ENCODE measurements at places on chromosomes 4 and X.

GRCh38 chr4:184649971-184650855 lies 675 bp downstream of the PRIMPOL start:
- peak; percentile 63 for DNase-seq

DNA sequence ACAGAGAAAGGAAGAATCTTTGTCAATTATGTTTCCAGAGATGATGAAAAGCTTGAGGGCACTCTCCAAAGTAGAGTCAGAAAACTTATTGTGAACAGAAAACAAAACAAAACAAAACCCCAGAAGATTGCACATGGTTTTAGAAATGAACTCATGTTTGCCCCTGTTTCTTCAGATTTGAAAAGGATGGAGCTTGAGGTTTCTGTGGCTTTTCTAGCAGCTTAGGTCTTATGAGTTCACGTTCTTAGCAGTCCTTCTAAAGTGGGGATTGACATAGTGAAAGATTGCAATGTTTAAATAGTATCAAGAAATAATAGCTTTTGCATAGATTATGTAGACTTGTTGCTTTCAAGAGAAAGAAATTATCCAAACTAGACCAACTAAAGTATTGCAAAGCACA lies 421.8 kb downstream of the GBA3 start:
- no peak for DNase-seq

DNA sequence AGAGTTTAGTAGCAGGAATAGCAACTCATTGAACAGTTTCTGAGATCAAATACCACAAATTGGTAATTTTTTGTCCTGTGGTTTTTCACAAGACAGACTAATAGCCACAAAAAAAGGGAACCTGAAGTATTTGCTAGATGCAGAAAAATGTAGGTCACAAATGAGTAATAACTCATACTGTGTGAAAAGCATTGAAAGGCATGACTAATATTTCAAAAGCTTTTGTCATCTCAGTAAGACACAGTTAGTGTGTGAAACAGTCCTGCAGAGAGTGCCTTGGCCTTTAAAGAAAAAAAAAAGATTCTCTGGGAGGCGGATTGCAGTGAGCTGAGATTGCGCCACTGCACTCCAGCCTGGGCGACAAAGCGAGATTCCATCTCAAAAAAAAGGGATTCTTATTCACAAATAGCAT lies 31.4 kb upstream of the SLC25A31 start:
- DNase-seq, result peak; percentile 92

DNA sequence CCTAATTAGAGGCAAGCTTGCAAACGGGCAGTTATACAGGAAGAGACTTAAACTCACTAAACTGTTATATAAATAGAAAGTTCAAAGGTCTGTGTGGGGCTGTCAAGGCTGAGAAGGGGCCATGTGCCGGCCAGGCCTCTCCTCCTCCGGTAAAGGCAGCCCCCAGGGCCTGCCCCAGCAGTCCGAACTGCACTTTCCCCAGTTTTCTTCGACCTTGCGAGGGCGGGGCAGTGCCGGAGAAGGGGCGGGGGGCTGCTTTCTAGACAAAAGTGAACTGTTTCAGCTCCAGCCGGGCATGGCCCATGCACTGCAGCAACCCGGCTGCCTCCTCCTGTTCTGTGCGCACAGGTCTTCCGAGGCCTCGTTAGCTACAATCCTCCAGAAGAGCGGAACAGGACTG lies 4.1 kb downstream of the AFF2 start:
- no peak for DNase-seq

- DNase-seq, result no peak
Observed at GRCh38 chrX:1546691-1547251, 9.8 kb upstream of the P2RY8 start.

GRCh38 chrX:6184900-6185515 lies 43.7 kb downstream of the NLGN4X start:
- DNase-seq, result no peak

Data from ELR (cell line).